ENCODE measurements at places on chromosomes 4 and X. TPM values are rescaled to one million over a fixed set of nuclear protein-coding genes. Genes with fewer than 3 reads are reported as not detected.

GRCh38 chrX:124796989-124797388 is 450.6 kb downstream of the SH2D1A start:
- no peak for DNase-seq

- peak; percentile 91 for DNase-seq
Observed at GRCh38 chr4:140150886-140151698, 2.9 kb downstream of the MAML3 start.

Gene FOXR2
- total RNA-seq: not detected

Gene ATOH1
- total RNA-seq: 14.0 TPM

DNA sequence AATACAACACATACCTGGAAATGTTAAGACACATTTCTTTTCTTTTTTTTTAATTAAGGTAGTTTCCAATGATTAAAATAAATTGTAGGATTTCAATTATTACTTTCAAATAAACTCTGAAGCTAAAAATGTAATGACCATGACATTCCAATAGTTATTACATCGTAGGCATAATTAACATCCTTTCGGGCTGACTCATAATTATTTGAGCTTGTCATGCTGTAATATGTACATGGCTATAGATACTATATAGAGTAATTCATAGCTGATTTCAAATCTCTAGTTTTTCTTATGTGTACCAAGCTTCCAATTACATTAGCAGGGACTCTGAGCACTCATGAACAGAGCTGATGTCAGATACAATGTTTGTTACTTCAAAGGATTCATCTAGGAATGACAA is 125.7 kb upstream of the GABRG1 start:
- DNase-seq: no peak

DNA sequence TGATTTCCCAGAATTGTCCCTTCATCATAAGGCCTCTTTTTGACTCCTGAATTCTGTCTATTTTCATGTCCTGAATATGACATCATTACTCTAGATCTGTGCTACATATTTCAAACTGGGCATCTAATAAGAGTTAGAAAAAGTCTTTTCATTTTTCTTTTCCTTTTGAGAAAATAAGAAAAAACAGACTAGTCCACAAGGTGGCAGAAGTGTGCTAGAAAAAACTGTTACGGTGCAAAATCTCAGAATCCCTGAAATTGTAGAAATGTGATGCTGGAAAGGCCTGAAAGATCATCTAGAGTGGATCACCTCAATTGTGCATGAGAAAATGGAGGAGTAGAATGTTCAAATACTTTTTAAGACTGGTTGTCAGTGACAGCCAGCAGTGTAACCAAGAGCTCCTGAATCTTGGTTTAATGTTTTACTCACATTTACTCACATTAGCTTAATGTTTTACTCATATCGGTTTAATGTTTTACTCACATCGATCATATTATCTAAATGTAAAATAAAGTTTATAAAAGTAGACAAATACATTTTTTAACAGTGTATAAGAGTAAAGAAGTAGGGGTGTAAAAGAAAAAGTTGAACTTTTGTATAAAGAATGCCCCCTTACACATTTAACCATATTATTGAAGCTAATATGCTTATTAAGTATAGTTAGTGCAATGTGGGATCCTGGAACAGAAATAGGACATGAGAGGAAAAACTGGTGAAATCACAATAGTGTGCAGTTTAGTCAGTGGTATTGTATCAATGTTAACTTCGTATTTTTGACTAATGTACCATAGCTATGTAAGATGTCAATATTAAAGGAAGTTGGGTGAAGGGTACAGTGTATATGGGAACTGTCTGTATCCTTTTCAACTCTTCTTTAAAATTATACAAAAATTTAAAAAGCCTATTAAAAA is 15.2 kb downstream of the ASB11 start:
- DNase-seq: peak; percentile 7

Gene CT45A3
- total RNA-seq: not detected

GRCh38 chr4:112739442-112739841 is 102.5 kb downstream of the LARP7 start:
- no peak for DNase-seq

DNA sequence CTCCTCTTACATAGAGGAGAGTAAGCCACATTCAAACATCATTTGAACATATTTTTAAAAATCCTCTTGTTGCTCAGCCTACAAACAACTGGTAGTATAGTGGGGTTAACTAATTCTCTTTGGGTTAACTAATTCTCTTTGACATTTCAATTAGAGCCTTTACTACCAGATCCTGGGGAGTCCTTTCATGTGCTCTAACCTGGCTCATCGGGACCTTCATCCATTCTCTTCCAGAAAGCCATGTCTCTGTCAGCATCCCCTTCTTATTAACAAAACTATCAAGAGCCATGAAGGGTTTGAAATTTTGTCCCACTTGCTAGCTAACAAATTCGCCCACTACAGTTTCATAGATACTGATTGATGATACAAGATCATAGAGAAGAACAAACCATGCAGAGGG is 349.8 kb upstream of the PABPC4L start:
- no peak for DNase-seq

- DNase-seq: no peak
Observed at GRCh38 chrX:148592595-148592994, 92.2 kb downstream of the AFF2 start.

Gene MMGT1
- total RNA-seq: 23.3 TPM

Gene VCX3B
- total RNA-seq: not detected

Gene YTHDC1
- 92.3 TPM for total RNA-seq

DNA sequence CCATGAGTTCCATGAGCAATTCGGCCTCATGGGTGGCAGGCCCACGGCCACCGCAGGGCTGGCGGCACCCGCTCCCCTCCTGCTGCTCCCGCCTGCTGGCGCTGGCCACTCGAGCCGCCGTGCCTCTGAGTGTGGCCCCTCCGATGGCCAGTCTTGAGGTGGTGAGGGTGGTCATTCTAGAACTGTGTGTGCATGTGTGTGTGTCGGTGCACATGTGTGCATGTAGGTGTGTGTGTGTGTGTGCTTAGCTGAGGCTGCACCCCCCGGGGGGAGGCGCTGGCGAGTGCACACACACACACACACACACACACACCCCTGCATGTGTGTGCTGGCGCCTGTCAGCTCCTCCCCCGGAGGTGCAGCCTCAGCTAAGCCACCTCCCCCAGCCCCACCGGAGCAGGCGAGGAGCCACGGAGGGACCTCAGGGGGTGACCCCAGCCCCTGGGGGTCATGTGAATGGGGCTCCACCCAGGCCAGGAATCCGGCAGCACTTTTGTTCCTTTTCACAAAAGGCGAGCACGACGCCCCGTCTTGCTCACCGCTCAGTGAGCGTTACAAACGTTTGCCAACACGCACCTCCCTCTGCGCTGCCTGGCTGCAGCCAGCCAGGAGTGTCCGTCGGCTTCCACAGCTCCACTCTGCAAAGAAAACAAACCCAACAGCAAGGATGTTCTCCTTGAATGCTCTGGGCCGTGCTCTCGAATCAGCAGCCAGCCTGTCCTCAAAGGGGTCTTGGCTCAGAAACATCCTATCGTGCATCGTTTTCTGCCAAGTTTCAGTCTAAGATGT is 29.9 kb downstream of the FGFRL1 start:
- DNase-seq: peak; percentile 55

- no peak for DNase-seq
Observed at GRCh38 chrX:46310815-46311497, 234.3 kb downstream of the ZNF674 start.

- DNase-seq: no peak
Observed at GRCh38 chr4:138916763-138917162, 98.8 kb upstream of the NOCT start.

- no peak for DNase-seq
Observed at GRCh38 chr4:183416879-183417755, 27.3 kb upstream of the CDKN2AIP start.

GRCh38 chrX:136493011-136493410 is 4.4 kb upstream of the HTATSF1 start:
- DNase-seq: no peak

DNA sequence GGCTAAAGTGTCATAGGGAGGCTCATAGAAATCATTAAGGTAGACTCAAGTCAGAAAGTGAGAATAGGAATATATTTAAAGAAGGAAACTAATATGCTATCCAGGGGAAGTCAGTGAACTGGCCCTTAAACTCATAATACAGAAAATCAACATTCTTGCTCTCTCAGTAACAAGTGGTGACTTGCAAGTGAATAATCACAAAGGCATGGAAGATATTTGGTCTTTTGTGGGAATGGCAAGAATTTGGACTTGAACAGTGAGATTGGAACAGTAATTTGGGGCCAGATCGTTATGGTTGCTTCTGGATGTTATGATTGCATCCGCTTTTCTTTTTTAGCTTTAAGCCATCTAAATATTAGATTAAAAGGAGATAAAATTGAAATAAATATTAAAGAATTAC is 103.8 kb downstream of the TBC1D19 start:
- no peak for DNase-seq

DNA sequence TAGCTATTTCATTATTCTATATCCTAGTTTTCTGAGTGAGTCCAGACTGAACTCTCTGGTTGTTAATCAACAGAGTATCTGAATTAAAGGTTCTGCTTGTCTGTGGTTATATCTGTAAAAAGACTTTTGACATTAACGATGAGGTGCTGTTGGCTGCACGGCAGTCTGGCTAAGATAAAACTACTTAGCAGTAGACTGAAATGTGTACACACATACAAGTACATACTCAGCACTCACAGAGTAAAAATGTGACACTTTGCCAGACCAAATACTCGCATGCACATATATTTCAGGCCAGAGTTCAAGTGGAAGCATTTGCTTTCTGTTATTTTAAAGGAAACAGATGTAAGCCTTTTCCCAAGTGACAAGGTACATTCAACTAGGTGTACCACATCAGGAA is 80.5 kb downstream of the PRDM5 start:
- no peak for DNase-seq

DNA sequence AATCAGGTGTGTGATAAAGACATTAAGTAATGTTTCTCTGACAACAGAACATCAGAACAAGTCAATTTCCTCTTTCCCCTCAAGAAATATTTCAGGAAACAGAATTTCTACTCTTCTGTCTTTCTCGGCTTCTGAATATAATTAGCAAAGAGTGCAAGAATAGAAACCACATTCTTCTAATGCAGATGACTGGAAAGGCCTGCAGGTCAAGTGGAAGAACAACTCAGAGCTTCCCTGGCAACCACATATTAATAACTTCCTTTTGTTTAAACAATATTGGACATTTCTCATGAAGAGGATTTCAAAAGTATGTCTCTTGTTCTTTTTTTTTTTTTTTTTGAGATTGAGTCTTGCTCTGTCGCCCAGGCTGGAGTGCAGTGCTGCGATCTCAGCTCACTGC is 225.5 kb downstream of the PARM1 start:
- no peak for DNase-seq

- no peak for DNase-seq
Observed at GRCh38 chr4:1751919-1752283, 30.6 kb downstream of the TACC3 start.

Gene PAGE4
- total RNA-seq: not detected

DNA sequence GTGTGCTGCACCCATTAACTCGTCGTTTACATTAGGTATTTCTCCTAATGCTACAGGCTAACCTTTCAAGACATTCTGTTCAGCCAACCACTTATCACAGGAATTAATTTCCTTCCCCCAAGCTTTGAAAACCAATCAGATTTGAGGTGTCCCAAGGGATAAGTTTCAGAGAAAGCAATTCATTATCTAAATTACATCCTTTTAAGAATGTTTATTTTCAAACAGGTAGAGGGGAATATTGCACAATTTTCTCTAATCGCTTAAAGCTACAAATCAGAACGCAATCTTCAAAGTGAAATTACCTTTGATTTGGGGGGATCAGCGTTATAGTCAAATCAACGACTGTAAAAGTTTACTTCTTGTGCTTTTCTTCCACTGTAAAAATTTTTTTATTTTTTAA is 1.6 kb downstream of the CLOCK start:
- DNase-seq: no peak

Gene PDLIM3
- 16.5 TPM for total RNA-seq

DNA sequence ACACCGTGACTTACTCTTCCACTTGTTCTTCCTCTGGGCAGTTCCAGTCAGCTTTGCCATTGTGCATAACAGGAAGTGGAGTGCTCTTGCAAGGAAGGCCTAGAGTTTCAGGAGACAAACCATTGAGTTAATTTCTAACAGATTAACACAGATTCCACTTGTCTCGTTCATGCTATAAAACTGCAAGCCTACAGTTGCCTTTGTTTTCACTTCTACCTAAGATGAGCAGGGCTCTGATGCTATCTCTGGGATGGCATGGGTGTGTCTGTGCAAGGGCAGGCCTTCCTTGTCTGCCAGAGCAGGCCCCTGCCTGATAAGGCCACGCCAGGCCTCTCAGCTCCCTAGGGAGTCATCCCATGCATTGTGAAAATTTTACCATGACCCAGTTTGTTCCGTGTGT is 67.7 kb upstream of the PGRMC2 start:
- peak; percentile 39 for DNase-seq

GRCh38 chr4:107319386-107319785 is 283.3 kb upstream of the DKK2 start:
- DNase-seq: no peak

DNA sequence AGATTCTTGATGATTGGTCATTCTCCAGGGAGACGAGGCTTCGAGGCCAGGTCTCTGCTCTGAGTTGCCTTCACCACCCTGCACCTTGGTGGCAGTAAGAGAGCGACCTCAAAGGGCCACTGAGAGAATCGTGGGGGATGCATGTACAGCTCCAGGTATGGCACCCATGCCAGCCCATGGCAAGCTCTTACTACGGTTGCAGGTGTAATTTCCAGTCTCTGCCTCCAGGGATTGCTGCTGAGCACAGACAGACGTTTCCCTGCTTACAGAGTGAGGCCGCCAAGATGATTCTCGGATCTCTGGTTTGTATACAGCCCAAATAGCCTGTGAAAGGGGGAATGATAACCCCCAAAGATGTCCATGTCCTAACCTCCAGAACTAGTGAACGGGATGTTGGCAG is 16.3 kb upstream of the DRD5 start:
- peak; percentile 62 for DNase-seq

Gene IL21
- total RNA-seq: not detected

DNA sequence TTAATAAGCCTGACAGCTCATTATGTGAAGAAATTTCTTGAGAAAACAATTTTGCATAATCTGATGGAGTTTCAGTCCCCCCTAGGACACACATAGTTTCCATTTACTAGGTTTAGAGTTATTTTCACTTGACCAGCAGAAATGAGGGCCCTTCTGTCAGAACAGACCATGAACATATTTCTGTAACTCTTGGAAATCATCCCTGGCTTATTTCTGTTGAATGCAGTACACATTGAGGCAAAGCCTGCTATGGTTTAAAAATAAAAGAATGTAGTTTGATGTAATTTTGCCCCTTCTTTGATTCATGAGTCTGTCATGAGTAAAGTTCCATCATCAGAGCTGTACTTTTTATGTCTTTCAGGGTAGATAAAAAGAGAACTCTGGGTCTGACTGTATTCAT is 104.6 kb upstream of the ETNPPL start:
- DNase-seq: no peak

DNA sequence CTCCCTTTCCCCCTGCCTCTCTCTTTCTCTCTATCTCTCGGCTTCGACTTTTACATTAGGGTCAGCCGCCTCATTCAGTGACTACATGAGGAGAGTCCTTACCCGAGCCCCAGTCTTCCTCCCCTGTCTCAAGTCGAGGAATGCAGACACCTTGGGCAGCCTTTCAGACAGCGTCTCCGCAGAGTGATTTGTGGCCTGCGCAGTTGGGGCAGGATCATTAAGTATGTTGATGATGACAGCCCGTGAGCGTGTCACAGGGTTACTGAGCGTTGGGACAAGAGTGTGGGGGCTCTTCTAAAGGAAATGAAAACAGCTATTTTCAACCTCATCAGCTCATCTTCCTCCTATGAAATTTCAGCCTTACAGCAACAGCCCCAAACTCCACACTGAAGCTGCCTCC is 312.1 kb upstream of the GATB start:
- DNase-seq: no peak

Gene ERCC6L
- 0.22 TPM for total RNA-seq
